Vein endothelial cell (primary cell): ENCODE measurements at places on chromosomes 4 and X. TPM values are rescaled to one million over a fixed set of nuclear protein-coding genes. Genes with fewer than 3 reads are reported as not detected.

The C1GALT1C1 gene
- 38.2 and 62.8 TPM in 2 replicates for total RNA-seq

The MGARP gene
- 2.8 and 18.0 TPM in 2 replicates for total RNA-seq

The ADAMTS3 gene
- 1.6 and 1.7 TPM in 2 replicates for total RNA-seq

The SYNPO2 gene
- 0.19 and 0.65 TPM in 2 replicates for total RNA-seq

The SLC6A14 gene
- not detected in 2 replicates for total RNA-seq

The TEX13B gene
- not detected in 2 replicates for total RNA-seq

The CD40LG gene
- total RNA-seq: not detected in 2 replicates

The PGAM4 gene
- not detected in 2 replicates for total RNA-seq

The IL2 gene
- not detected in 2 replicates for total RNA-seq

The SULT1E1 gene
- total RNA-seq: 6.7 and 23.8 TPM in 2 replicates

The RAB9B gene
- total RNA-seq: 0.76 and 0.98 TPM in 2 replicates

The UBL4A gene
- total RNA-seq: 39.9 and 43.1 TPM in 2 replicates

The BBS12 gene
- total RNA-seq: 3.9 and 4.0 TPM in 2 replicates

The SORCS2 gene
- total RNA-seq: under 0.01 TPM in 2 replicates

The TMEM185A gene
- 17.6 and 18.4 TPM in 2 replicates for total RNA-seq

The SPON2 gene
- 0.65 and 1.3 TPM in 2 replicates for total RNA-seq

The KLF8 gene
- 0.65 and 1.4 TPM in 2 replicates for total RNA-seq

The ANXA5 gene
- 494 and 496 TPM in 2 replicates for total RNA-seq

The MUC7 gene
- total RNA-seq: not detected in 2 replicates

The GAGE2A gene
- not detected in 2 replicates for total RNA-seq

The FHDC1 gene
- under 0.01 and 0.10 TPM in 2 replicates for total RNA-seq

The LDOC1 gene
- total RNA-seq: 6.2 and 8.5 TPM in 2 replicates

The HMX1 gene
- not detected in 2 replicates for total RNA-seq

The EDNRA gene
- under 0.01 and 1.3 TPM in 2 replicates for total RNA-seq

The SPOCK3 gene
- 0.10 TPM in 1 of 2 replicates, not detected in the other for total RNA-seq

The TMPRSS11F gene
- not detected in 2 replicates for total RNA-seq

The UGT2B17 gene
- total RNA-seq: not detected in 2 replicates

The DCUN1D4 gene
- total RNA-seq: 30.4 and 39.0 TPM in 2 replicates

The C4orf50 gene
- total RNA-seq: not detected in 2 replicates

The ZNF41 gene
- 10.4 and 10.5 TPM in 2 replicates for total RNA-seq

The S100G gene
- total RNA-seq: not detected in 2 replicates

The BTC gene
- under 0.01 and 0.10 TPM in 2 replicates for total RNA-seq

The SASH3 gene
- total RNA-seq: under 0.01 TPM in 1 of 2 replicates, not detected in the other

The ATOH1 gene
- not detected in 2 replicates for total RNA-seq
